ENCODE measurements at places on chromosomes 5 and 9.

DNA sequence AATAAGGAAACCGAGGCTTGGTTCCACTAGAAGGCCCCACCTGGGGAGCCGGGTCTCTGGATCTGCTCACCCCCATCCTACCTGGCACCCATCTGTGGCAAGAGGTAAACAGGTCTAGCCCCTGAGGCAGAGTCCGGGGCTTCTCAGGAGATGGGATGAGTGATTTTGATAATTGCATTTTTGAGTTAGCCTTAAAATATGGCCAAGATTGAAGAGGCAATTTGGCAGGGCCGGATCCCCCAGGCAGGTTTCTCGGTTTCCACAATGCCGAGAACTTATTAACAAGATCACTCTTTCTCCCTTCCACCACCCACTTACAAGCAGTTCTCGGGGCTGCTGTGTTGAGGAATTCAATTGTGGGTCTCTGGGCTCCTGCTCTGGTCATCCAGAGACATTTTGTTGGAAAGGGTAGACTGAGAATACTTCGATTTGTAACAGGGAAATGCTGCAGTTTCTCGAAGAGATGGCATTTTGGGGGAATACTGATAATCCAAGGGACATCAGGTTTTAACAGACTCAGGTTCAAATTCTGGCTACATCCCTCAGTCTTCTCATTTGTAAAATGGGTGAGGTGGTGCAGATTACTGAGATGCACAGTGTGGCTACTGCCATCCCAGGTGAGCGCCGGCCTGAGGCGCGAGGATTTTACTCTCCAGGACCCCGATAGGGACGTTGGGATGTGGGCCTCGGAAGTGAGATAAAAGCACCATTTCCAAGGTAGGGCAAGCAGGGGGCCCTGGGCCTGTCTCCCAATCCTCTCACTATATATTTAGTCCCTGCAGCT, 194.2 kb downstream of the CDK5RAP2 start:
- DNase-seq: no peak

DNA sequence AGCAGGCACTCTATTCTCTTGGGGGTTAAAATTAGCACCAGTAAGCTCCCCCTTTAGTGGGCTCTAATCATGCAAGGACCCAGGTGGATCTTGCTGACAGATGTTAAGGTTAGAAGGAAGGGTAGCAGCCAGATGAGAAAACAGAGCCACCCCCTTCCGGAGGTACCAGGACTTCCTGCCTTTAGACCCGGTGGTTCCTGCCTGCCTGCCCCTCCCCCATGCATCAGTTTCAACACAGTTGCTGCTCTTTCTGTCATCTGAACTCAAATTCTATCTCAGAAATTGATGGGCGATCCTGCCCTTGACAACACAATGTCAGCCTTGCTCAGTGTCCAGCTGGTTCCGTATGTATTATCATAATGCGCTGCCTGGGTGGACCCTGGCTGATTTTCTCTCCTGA, 287.3 kb downstream of the EBF1 start:
- DNase-seq: peak; percentile 54

GRCh38 chr5:151126199-151126645, 31.4 kb downstream of the ANXA6 start:
- peak; percentile 70 for DNase-seq

- DNase-seq: no peak
Measured at GRCh38 chr9:133210609-133211008, 1.6 kb upstream of the OBP2B start.

DNA sequence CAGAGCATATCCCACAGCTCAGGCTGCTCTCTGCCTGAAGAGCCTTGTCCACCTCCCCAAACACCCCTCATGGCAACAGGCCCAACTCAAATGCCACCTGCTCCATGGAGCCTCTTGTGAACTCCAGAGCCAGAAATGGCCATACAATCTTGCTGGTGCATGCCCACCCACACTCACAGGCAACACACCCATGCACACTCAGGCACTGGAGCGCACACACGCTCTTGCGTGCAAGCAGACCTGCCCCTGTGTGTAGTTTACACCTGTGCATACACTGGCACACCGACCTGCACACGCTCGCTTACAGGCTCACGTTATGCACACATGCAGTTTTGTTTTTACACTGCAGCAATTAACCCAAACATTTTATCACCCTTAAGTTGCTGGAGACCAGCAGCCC, 40.0 kb downstream of the HRH2 start:
- DNase-seq: no peak

- DNase-seq: no peak
Measured at GRCh38 chr5:40134883-40135520, 544.7 kb upstream of the PTGER4 start.

- no peak for DNase-seq
Measured at GRCh38 chr5:40217553-40217952, 462.2 kb upstream of the PTGER4 start.

- no peak for DNase-seq
Measured at GRCh38 chr9:110040788-110041187, 167.2 kb downstream of the C9orf152 start.

GRCh38 chr9:91519520-91520277, 96.1 kb upstream of the NFIL3 start:
- no peak for DNase-seq

GRCh38 chr5:75964008-75964407, 119.2 kb upstream of the SV2C start:
- no peak for DNase-seq

DNA sequence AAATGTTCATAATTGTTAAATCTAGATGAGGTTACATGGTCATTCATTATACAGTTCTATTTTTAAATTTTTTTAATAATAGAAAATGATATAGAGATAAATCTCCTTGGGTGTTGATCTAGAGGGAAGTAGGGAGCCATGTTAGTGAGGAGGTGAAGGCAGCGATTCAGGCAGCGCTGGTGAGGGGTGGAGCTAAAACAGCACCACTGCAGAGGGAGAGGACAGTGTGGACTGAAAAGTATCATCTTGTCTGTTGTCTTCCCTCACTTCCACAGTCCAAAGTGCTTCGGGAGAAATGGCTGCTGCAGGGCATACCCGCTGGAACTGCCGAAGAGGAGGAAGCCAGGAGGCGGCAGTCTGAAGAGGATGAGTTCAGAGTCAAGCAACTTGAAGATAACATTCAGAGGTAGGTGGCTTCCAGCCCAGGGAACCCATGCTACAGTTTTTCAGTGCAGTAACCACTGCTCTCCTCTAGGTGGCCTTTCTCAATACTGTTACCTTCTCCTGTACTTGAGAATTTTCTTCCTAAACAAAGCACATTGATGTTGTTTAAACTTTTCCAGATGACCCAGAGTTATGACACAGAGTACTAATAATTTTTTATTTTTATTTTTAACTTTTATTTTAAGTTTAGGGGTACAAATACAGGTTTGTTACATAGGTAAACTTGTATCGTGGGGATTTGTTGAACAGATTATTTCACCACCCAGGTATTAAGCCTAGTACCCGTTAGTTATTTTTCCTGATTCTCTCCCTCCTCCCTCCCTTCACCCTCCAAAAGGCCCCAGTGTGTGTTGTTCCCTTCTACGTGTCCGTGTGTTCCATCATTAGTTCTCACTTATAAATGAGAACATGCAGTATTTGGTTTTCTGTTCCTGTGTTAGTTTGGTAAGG, 100.5 kb downstream of the PALM2AKAP2 start:
- DNase-seq: peak; percentile 31

GRCh38 chr5:107794741-107795140, 124.0 kb upstream of the EFNA5 start:
- DNase-seq: no peak

DNA sequence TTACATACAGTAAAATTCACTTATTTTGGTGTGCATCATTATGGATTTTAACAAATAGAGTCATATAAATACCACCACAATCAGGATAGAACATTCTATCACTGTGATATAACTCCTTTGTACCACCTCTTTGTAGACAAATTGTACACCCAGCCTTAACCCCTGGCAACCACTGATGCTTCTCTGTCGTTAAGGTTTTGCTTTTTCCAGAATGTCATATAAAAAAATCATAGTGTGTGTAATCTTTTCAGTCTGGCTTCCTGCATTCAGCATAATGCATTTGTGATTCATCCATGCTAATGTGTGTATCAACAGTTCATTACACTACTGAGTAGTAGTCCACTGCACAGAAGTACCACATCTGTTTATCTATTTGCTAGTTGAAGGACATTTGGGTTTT, 81.2 kb downstream of the ARSB start:
- DNase-seq: no peak

DNA sequence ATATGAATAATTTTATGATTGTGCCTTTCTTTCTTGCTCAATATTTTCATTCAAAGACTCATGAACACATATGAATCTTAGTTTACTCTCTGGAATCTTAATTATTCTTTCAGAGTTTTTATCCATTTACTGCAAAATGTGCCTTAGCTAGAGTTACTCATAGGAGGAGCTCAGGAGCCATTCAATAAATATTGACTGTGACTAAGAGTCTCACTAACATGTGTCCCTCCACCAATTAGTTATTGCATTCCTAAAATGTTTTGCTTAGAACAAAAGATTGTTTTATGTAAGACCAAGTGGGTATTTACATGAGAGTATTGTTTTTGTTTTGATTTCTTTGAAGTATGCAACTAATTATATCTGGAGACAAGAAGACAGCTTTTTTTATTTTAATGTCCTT, 218.4 kb upstream of the MAST4 start:
- DNase-seq: no peak

DNA sequence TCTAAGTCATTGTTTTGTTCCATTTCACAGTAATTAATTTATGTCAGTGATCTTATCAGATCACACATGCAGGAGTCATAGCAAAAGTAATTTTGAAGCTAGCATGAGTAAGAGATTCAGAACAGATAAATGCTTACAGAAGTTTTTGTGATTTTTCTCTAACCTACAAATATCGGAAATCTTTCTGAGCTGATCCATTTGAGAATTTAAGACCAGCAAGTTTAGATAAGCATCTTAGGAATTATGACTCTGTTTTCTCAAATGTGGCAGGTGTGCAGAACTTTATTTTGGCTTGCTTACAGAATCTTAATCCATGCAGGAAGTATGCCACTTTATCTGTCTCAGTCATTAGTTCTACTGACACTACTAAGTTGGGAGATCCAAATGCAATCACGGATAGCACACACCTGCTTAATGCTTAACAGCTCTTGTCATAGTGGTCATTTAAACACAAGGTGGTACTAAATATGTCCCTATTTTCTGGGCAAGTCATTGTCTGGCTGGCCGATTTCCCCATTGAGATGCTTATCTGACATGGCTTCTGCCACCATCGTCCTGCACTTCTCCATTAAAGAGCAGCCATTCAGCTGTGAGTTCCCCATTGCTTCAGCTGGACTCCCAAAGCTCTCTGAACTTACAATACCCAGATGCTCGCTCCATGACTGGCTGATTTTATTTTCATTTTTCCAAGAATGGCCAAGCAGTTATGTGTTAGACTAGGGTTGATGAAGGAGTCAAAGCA, 305.4 kb upstream of the NUDT12 start:
- no peak for DNase-seq

- DNase-seq: no peak
Measured at GRCh38 chr5:10268100-10268499, 18.0 kb downstream of the CCT5 start.

DNA sequence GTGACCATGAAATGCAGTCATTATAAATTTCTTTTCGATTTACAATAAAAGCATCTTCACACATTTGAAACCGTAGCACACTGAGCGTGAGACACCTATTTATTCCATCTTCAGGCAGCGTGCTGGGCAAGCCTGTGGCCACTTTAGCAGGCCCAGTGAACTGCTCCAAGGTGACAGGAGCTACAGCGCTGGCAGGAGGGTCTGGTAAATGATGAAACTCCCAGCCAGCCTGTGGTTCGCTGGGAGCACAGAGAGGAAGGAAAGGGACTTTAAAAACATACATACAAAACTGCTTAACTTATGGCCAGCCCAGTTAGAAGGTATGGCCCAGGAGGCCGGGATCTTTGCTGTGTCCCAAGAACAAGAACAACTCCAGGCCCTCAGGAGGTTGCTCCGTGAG, 5.1 kb downstream of the RAPGEF1 start:
- no peak for DNase-seq

DNA sequence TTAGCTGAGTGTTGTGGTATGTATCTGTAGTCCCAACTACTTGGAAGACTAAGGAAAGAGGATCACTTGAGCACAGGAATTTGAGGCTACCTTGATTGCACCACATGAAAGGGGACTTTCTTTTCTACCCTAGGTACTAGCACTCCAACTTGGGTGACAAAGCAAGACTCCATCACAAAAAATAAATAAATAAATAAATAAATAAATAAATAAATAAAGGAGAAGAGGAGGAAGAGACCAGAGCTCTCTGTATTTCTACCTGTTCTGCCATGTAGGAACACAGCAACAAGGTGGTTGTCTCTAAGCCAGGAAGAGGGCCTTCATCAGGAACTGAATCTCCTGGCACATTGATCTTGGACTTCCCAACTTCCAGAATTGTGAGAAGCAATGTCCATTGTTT, 118.6 kb downstream of the HMHB1 start:
- no peak for DNase-seq

- DNase-seq: no peak
Measured at GRCh38 chr9:16744394-16744793, 126.1 kb downstream of the BNC2 start.

- no peak for DNase-seq
Measured at GRCh38 chr5:165360784-165361542, 1855.5 kb downstream of the MAT2B start.

- DNase-seq: no peak
Measured at GRCh38 chr5:100479079-100479688, 56.0 kb upstream of the FAM174A start.

DNA sequence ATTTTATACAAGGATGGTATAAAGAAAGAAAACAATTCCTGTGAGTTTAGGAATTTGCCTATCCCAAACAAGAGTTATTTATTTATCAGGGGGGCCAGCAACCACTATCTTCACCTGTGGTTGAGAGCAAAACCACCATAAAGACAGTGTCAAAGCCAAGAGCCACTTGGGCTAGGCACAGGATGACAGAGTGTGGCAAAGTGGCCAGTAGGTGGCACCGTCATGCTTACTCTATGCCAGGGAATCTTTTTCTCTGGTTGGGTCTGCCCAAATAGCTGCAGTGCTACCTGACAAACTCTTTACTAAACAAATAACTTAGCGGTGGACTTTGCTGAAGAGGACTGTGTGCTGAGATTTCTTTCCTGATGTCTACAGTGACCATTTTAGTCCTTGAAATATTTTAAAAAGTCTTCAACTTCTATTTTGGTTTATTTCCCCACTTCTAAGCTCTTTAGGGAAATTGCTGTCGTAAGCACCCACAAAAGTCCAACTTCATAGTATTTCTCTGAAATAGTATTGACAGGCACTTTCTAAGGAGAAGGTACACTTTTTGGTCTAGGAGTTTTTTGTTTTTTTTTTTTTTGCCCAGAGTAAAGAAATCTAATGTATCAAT, 285.0 kb downstream of the RFX3 start:
- peak; percentile 59 for DNase-seq

All from activated naive CD4-positive, alpha-beta T cell treated with anti-CD3 and anti-CD28 coated beads, Interleukin-2, amount 50 U/mL, for 72 hours (primary cell).